Pancreas (tissue), 10 donors: ENCODE measurements at places on chromosomes 16 and 17.

- DNase-seq = peak; percentile 93
Observed at GRCh38 chr17:75645889-75646637, 12.8 kb downstream of the SMIM5 start.

DNA sequence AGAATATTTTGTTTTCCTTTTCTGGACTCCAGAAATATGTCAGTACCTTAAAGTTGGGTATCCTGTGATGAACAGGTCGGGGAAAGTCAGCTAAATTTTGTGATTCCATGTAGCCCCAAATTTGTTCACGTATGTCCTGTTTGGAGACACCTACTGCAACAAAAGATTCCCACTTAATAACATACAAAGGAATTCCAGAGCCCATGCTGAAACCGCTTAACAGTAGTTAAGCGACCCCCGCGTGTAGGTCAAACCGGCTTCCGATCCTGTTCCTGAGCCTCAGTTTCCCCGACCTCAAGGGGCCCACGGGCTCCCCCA is 477 bp downstream of the MTHFSD start:
- no peak for DNase-seq

- DNase-seq = no peak
Observed at GRCh38 chr16:60810250-60810649, 1226.0 kb downstream of the CDH8 start.

GRCh38 chr17:80858301-80859001 is 133.2 kb upstream of the CHMP6 start:
- DNase-seq = no peak

DNA sequence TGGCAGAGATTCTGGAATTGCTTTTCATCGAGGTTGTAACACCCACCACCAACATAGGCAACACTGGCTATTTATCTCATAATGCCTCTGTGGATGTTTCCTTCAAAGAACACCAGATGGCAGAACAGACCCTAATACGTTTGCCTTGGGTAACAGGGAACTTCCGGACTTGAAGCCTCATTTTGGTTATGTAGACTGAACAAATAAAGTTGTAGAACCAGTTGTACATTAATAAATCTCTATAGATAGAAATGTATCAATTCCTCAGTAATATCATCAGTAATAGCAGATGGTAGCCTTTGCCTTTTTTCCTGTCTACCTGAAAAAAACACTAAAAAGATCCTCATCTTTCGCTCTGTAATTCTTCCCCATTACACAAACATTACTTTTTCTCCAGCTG is 25.9 kb upstream of the APOH start:
- no peak for DNase-seq

DNA sequence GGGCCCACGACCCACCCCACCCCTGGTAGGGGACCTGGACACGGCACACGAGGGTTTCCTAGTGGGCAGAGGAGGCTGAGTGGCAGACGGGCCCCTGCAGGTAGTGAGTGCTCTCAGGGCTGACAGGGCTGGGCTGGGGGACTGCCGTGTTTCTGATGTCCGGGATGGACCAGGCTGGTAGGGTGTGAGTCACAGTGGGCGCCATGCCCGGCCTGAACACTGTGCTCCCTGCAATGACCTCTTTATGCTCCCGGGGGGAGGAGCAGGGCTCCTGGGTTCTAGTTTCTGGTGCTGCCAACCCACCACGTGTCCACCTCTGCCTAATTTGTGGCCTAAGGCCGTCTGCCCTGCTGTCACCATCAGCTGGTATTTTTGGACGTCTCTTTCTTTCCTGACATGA is 26.3 kb downstream of the ARHGAP23 start:
- DNase-seq = peak; percentile 40

DNA sequence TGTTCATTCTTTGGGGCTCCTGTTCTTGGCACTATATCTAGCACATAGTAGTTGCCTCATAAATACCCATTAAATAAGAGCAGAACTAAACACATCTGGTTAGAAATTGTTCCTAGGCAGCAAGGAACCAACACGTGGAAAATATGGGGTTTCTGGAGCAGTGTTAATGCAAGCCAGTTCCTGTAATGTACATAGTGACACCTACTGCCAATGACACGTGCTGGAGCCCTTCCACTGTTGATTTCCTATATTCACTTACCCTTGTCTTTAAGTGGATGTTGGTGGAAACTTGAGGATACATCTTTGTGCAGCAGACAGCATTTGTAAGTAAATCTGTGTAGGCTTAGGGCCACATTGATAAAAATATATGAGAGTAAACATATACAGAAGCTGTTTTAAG is 1.6 kb upstream of the IRF8 start:
- DNase-seq = no peak

DNA sequence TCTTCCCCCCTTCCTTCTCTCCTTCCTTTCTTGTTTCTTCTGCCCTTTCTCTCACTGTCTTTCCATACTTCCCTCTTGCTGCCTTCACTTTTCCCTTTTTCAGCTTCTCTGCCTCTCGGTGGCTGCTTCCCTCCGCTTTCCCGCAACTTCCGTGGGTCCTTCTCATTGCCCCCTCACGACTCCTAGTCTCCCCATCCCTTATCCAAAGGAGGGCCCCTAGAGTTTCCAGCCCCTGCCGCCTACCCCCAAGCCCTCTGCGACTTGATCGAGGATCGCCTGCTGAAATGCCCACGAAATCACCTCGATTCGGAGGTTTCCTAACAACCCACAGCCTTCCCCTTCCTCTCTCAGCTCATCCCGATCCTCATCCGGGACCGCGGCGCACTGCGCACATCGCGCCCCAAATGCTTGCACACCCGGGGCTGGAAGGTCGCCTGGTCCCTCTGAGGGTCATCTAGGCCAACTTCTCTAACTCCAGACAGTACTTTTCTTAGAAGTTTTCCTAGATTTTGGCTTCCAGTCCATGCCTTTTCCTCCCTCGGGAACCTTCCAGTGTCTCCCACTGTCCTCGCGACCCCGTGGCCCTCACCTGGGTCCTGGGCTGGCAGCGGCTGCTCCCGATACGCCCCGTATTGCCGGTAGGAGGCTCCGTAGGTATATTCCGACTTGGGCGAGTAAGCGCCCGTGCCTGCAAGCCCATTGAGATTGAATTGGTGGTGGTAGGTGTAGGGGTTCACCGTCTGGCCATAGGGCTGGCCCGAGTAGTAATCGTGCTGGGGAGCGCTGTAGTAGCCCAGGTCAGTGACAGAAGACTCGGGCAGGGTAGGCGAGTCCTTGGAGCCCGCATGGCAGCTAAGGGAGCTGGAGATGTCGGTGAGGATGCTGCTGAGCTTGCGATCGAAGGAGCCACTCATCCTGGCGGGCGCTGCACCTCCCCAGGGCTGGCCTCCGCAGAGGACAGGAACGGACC is 654 bp downstream of the DLX3 start:
- no peak for DNase-seq

GRCh38 chr16:86931410-86931941 is 353.1 kb downstream of the FOXL1 start:
- DNase-seq = no peak

GRCh38 chr16:84329843-84330684 is 35.4 kb downstream of the WFDC1 start:
- DNase-seq = no peak

- no peak for DNase-seq
Observed at GRCh38 chr16:80778703-80779102, 25.7 kb downstream of the CDYL2 start.

DNA sequence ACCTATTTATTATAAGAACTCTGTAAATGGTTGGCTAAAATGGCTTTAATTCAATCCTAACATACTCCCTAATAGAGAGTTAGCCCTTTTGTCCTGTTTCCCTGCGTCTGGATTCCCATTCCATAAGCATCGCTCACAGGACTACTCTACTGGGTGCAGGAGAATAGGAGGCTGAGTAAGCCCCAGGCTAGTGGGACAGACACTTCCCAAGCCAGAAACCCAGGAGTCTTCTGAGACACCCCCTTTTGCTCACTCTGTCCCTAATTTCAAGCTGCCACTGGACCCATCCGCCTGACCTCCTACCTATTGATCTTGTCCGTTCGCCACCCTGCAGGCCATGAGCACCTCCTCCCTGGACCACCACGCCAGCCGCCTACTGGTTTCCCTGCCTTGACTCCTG is 16.7 kb upstream of the TOB1 start:
- DNase-seq = no peak

- no peak for DNase-seq
Observed at GRCh38 chr16:47858333-47858982, 297.3 kb downstream of the ABCC12 start.

DNA sequence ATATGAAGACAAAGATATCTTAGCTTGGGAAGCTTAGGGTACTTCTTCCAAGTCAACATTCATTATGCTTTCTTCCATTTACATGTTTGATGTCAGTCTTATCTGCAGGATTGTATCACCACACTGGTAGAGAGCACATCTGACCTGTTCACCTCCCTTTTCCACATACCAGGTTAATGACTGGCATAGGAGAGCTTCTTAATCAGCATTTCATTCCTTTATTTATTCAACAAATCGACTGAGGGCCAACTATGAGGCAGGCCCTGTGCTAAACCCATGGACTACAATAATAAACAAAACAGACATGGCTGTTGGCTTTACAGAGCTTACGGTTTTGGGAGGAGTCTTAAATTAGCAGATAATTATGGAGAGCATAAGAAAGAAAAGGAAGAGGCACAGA is 378.1 kb upstream of the CDH11 start:
- DNase-seq = no peak

GRCh38 chr16:56613706-56614105 is 5.3 kb downstream of the MT2A start:
- DNase-seq = no peak

- DNase-seq = no peak
Observed at GRCh38 chr16:79008869-79009179, 591.7 kb downstream of the MAF start.

GRCh38 chr16:10961231-10961630 is 16.9 kb downstream of the CLEC16A start:
- DNase-seq = no peak

DNA sequence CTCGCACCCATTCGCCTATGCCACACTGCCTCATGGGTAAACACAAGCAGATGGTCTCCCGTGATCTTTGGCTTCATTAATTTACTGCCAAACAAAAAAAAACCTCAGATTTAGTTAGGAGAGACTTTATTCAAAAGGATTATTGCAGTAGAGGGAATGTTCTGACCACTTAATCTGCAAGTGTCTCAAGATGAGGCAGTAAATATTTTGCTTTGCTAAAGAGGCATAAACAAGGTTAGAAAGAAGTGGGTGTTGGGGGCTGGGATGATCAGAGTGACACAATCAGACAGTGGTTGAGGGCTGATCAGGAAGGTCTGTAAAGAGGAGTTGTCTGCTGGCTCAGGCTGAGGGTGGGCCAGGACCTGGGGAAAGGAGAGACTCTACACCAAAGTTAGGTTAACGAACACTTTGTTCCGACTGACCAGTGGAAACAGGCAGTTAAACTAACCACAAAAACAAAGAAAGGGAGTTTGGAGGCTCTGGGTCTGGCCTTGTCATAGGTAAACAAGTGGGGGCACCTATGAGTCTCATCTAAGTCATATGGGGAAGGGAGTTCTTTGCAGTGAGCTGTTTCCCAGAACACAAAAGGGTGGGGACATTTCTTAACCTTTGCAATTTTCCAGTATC is 28.5 kb downstream of the HSD17B2 start:
- no peak for DNase-seq

GRCh38 chr16:11783319-11784037 is 13.6 kb downstream of the ZC3H7A start:
- DNase-seq = no peak

DNA sequence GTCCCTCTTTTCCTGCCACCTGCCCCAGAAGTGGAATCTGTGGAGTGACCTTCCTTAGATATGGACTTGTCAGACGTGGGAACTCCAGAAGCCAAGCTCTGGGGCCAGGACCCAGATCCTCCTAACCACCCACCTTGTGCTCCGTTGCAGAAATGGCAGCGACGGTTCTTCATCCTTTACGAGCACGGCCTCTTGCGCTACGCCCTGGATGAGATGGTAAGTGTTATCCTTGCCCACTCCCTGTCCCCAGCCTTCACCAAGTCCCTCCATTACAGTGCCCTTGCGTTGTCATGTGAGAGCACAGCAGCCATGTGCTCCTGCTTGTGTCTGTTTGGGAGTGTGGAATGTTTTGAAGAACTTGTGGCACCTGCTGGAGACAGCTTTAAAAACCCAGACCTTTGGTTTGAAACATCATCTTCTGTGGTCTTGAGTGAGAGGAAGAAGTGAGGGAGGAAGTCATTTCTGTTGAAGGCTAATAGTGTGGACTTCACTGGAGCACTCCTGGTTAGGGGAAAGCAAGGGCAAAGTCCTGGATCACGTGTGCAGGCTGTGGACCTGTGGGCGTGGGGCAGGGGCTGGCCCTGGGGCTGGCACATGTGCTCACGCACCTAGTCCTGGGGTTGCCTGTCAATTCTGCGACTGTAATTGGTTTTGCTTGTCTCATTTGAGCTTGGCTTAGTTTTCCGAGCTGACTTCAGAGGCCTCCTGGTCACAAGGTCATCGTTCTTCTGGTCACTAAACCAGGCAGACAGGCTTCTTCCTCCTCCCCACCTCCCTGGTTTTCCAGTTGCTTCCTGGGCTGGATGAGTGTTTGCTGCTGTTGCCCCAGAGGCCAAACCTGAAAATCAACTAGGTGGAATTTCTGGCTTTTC is 35.8 kb downstream of the MPRIP start:
- peak; percentile 73 for DNase-seq

DNA sequence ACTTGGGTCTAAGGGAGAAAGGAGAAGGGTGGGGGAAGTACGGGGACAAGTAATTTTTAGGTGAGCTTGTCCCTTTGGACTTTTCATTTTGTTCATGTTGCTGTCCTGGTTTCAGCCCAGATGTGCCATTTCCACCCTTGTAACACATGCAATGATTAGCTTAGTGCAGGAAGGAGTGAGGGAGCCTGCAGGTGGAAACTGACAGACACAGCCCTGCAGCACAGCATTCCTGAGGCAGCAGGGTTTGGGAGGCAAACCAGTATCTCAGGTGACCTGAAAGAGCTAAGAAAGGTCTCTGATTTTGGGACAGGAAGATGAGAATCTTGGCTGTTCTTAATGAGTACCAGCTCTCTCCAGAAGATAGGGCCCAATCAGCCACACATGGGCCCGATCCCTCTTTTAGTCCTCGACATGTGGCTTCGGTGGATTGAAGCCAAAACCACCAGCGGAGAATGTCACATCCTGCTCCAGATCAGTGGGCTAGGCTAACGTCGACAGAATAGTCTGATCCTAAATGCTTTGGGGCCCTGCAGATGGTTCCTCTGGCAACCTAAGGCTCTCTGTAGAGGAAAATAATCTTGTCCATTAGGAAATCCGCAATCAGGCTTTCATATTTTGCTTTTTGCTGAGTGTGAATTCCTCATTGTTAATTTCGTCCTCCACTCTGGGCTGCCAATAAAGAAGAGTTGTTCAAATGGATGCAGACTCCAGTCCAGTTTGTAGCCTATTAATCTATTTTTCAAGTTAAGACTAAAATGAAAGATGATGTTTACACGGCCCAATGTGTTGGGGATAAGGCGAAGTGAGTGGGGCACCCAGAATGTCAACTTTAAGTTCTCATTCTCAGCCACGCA is 3.8 kb upstream of the RNF157 start:
- DNase-seq = no peak

DNA sequence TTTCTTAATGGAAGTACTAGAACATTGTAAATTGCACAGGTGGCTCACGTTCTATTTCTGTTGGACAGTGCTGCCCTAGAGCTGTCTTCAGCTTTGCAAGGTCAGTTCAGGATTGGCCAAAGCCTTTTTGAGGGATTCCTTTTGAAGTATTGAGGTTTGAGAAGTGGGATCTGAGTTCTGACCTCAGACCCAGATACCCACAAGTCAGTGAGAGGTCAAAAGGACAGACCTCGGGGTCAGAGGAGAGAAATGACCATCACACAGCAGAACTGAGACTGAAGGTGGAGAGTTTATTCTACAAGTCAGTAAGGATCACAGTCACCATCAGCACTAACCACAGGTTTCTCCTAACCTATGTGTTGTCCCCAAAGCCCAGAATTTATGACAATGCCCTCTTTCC is 1.7 kb downstream of the ACSM5 start:
- DNase-seq = no peak
